Upper lobe of right lung (tissue), 1 donor: ENCODE measurements at places on chromosomes 6 and 20. TPM values are rescaled to one million over a fixed set of nuclear protein-coding genes. Genes with fewer than 3 reads are reported as not detected.
A peak's percentile ranks its signal among the peaks of the same experiment; 100 is the strongest.

DNA sequence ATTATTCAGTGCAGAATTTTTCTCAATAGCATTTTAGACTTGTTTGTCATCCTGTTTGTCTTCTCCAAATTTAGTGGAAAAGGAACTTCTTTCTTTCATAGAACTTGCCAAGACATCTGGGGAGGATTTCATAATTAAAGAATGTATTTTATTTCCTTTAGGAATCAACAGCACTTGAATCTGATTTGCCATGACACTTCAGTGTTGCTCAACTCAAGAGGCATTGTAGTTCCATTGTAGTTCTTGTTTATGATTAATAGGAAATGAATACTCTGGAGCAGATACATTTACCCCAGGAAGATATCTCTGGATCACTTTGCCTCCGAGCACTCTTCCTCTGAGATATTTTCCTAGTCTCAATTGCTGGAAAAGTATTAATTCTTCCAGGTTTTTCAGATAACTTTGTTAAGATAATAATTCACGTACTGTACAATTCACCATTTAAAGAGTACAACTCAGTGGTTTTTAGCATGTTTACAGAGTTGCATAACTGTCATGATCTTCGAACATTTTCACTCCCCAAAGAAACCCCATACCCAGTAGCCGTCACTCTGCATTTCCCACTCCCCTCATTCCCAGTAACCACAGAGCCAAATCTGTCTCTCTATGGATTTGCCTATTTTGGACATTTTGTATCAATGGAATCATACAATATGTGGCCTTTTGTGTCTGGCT is 29.7 kb downstream of the AKAP12 start:
- no peak overlapping the region for H3K27ac ChIP-seq
- H3K27me3 ChIP-seq, result no peaks in the 10 kb centered on the region
- DNase-seq, result no peak
- no peaks in the 10 kb centered on the region for H3K4me1 ChIP-seq

DNA sequence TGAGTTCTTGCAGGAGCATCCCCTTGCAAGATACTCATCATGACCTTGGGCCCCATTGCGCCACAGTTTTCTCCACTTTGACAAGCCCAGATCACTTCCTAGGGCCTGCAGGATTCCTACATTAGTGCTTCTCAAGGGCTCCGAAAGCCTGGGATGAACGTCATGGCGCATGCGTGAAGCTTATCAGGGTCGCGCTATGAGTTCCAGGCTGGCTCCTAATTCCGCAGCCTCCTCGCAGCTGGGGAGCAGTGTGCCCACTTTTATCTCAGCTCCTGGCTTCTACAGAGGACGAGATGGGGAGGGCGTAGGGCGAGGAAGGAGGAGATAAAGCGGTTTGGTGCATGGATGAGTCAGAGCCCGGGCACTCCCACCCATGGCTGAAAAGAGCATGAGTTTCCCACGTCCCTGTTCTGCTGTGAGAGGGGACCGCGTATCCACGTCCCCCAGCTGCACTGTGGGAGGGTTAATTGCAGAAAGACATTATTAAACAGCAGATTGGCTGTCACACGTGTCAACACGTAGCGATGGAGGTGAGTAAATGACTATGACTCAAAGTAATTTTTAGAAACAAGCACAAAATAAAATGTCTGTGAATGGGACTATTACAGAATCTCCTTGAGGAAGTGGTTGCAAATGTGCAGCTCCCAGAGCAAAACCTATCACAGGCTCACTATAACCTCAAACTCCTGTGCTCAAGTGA is 72.9 kb upstream of the DSP start:
- H3K27ac ChIP-seq, result no peak overlapping the region
- H3K27me3 ChIP-seq, result no peaks in the 10 kb centered on the region
- no peak overlapping the region for H3K4me3 ChIP-seq
- H3K4me1 ChIP-seq, result peaks cover 4% of the 10 kb centered on the region

- no peaks in the 10 kb centered on the region for H3K27me3 ChIP-seq
- H3K27ac ChIP-seq, result no peak overlapping the region
- H3K4me1 ChIP-seq, result peaks cover 17% of the 10 kb centered on the region
- DNase-seq, result no peak
Observed at GRCh38 chr20:17943343-17943742, 25.3 kb downstream of the SNX5 start.

APCDD1L gene
- total RNA-seq, result not detected

RHAG gene
- total RNA-seq, result not detected

- no peak overlapping the region for H3K4me3 ChIP-seq
- no peak overlapping the region for H3K27ac ChIP-seq
- H3K27me3 ChIP-seq, result no peaks in the 10 kb centered on the region
- no peaks in the 10 kb centered on the region for H3K36me3 ChIP-seq
- no peak for DNase-seq
- peaks cover 3% of the 10 kb centered on the region for H3K4me1 ChIP-seq
Observed at GRCh38 chr6:143955971-143956370, 52.1 kb downstream of the PLAGL1 start.

- no peaks in the 10 kb centered on the region for H3K27me3 ChIP-seq
- no peak for DNase-seq
- no peak overlapping the region for H3K4me3 ChIP-seq
- H3K27ac ChIP-seq, result peak overlapping the region; percentile 60
- H3K36me3 ChIP-seq, result no peaks in the 10 kb centered on the region
Observed at GRCh38 chr6:13445744-13446115, 41.7 kb downstream of the GFOD1 start.

- no peak overlapping the region for H3K27ac ChIP-seq
- no peak for DNase-seq
- no peaks in the 10 kb centered on the region for H3K36me3 ChIP-seq
Observed at GRCh38 chr6:40585223-40585622, 1.9 kb downstream of the LRFN2 start.

DNA sequence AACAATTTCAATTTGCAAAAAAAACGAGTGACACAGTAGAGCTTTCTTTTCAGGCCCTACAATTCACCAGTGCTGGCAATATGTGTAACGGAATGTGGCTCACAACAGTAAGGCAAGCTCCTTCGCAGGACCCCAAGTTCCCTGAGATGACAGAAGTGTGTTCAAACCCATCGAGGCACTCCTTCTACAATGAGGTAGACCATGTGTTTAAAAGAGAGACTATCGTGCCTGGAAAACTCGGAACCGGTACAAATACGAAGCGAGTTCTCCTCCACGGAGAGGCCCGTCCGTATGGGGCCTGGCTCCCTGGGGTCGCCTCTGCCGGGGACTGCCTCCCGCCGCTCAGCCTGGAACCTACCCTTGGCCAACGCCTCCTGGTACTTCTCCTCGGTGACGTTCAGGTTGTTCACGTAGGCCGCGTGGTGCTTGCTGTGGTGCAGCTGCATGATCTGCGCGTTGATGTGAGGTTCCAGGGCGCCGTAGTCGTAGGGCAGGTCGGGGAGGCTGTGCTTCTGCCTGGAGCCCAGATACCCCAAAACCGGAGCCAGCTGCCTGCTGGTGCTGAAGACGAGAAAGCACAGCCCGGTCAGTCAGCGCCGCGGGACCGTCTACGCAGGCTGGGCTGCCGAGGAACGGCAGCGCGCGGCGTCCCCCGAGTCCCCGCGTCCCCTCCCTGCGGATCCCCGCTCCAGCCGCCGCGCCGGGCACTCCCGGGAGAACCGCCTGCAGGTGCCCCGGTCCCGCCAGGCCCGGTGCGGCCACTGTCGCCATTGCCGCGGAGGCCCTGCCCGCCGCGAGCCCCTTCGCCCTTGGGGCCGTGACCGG is 526 bp downstream of the SOD2 start:
- H3K4me3 ChIP-seq, result peak overlapping the region; percentile 84
- peaks cover 23% of the 10 kb centered on the region for H3K36me3 ChIP-seq
- H3K4me1 ChIP-seq, result peaks cover 39% of the 10 kb centered on the region
- peak overlapping the region; percentile 96 for H3K27ac ChIP-seq

GRCh38 chr6:1855890-1856289 is 246.2 kb downstream of the FOXC1 start:
- no peak overlapping the region for H3K4me3 ChIP-seq
- H3K27ac ChIP-seq, result no peak overlapping the region
- H3K36me3 ChIP-seq, result no peaks in the 10 kb centered on the region
- no peak for DNase-seq
- no peaks in the 10 kb centered on the region for H3K4me1 ChIP-seq
- H3K27me3 ChIP-seq, result no peaks in the 10 kb centered on the region

ENPP5 gene
- 7.3 TPM for total RNA-seq

EPB41L1 gene
- 61.4 TPM for total RNA-seq

GRCh38 chr6:31285486-31285885 is 13.6 kb upstream of the HLA-C start:
- H3K4me3 ChIP-seq, result no peak overlapping the region
- peaks cover 2% of the 10 kb centered on the region for H3K27me3 ChIP-seq
- no peaks in the 10 kb centered on the region for H3K36me3 ChIP-seq
- no peak for DNase-seq
- no peak overlapping the region for H3K27ac ChIP-seq

SNHG17 gene
- 23.8 TPM for total RNA-seq

- H3K27ac ChIP-seq, result no peak overlapping the region
- peak; percentile 73 for DNase-seq
- H3K27me3 ChIP-seq, result no peaks in the 10 kb centered on the region
- no peaks in the 10 kb centered on the region for H3K36me3 ChIP-seq
- peaks cover 19% of the 10 kb centered on the region for H3K4me1 ChIP-seq
Observed at GRCh38 chr6:43924222-43924702, 154.3 kb downstream of the VEGFA start.

GRCh38 chr6:63813566-63814120 is 178.0 kb downstream of the PHF3 start:
- H3K36me3 ChIP-seq, result no peaks in the 10 kb centered on the region
- no peak overlapping the region for H3K27ac ChIP-seq
- DNase-seq, result no peak
- H3K27me3 ChIP-seq, result no peaks in the 10 kb centered on the region
- no peaks in the 10 kb centered on the region for H3K4me1 ChIP-seq

DNA sequence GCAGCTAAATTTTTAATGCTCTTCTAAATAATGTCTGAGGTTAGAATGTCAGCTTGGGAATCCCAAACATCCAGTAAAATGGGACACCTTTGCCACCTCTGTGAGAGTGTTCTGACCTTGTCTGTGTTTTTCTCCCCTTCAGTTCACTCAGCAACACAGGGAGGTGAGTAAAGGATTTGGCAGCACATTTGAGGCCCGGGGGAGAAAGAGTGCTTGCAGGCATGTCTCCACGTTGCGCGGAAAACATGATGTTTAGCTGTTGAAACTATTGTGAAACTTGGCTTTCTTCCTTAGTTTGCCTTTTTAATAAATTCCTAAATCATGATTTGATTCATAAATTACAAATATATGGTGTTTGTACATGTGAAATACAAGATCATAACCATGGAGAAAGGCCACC is 707.8 kb upstream of the FLRT3 start:
- H3K4me3 ChIP-seq, result no peak overlapping the region
- H3K27me3 ChIP-seq, result no peaks in the 10 kb centered on the region
- H3K4me1 ChIP-seq, result peaks cover 4% of the 10 kb centered on the region
- DNase-seq, result no peak
- no peak overlapping the region for H3K27ac ChIP-seq
- no peaks in the 10 kb centered on the region for H3K36me3 ChIP-seq

DNA sequence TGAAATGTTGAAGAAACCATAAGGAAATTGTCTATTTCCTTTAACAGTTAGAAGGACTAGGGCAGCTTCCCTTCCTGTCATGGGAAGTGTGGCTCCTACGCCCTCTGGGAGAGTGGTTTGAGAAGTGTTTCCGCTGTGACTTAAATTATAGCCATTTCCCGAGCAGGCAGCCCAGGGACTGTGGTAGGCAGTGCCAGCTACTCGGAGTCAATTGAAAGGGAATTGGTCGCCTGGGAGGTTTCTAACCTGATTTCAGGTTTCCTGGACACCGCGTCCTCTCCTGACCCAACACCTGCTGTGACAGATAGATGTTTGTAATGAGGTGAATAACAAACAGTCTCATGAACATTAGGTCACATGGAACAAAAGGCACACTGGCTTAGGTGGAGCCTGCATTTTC is 256.1 kb upstream of the PLCB4 start:
- peak overlapping the region; percentile 37 for H3K27ac ChIP-seq
- no peaks in the 10 kb centered on the region for H3K4me1 ChIP-seq
- H3K4me3 ChIP-seq, result no peak overlapping the region
- no peaks in the 10 kb centered on the region for H3K36me3 ChIP-seq
- H3K27me3 ChIP-seq, result no peaks in the 10 kb centered on the region

DNA sequence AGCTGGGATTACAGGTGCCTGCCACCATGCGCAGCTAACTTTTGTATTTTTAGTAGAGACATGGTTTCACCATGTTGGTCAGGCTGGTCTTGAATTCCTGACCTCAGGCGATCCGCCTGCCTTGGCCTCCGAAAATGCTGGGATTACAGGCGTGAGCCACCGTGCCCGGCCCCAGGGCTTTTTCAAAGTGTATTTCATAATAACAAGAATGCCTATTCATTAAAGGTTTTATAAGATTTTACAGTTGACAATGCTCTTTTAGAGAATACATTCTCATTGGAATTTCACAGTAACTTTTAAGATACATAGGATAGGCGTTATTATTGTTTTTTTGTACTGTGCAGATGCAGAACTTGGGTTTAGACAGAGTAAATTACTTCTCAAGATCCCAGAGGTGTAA is 52.6 kb upstream of the PTPRK start:
- H3K27ac ChIP-seq, result no peak overlapping the region
- no peaks in the 10 kb centered on the region for H3K36me3 ChIP-seq
- no peaks in the 10 kb centered on the region for H3K4me1 ChIP-seq
- no peaks in the 10 kb centered on the region for H3K27me3 ChIP-seq
- no peak overlapping the region for H3K4me3 ChIP-seq
- DNase-seq, result no peak

- no peak for DNase-seq
- H3K36me3 ChIP-seq, result no peaks in the 10 kb centered on the region
- H3K27ac ChIP-seq, result no peak overlapping the region
- H3K4me3 ChIP-seq, result no peak overlapping the region
- H3K4me1 ChIP-seq, result no peaks in the 10 kb centered on the region
Observed at GRCh38 chr6:65852369-65852852, 145.4 kb upstream of the EYS start.

MAP1LC3A gene
- total RNA-seq, result 45.9 TPM

GRCh38 chr20:23634985-23635767 is 2.6 kb downstream of the CST3 start:
- H3K27ac ChIP-seq, result no peak overlapping the region
- no peak overlapping the region for H3K4me3 ChIP-seq
- DNase-seq, result no peak
- peaks cover 20% of the 10 kb centered on the region for H3K36me3 ChIP-seq

DNA sequence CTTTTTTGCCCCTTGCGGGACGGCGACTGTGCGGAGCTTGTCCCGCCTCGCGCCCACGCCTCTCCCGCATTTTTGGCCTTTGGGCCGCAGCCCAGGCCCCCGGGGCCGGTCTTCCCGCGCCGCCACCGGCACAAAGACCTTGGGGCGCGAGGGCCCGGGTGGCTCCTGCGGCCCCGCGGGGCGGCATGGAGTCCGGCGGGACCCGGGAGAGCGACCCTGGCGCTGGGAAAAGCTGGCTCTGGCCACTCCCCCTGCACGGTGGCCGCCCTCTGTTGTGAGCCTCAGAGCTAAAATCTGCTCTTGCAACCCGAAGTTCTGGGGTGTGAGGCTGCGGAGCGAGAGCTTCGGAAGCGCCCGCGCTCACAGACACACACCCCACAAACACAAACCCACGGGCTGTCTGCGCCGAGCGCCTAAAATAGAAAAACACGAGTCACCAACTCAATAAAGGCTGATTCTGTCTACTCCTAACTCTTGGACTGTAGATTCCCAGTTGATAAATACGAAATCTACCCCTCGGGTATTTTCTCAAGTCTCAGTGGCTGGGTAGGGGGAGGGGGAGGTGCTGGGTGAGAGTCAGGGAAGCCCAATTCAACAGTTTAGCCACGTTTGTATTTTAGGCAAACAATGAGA is 496 bp upstream of the BEND3 start:
- H3K4me1 ChIP-seq, result peaks cover 18% of the 10 kb centered on the region
- peaks cover 6% of the 10 kb centered on the region for H3K27me3 ChIP-seq
- H3K27ac ChIP-seq, result peak overlapping the region; percentile 75
